ENCODE measurements at places on chromosomes 12 and 14.

DNA sequence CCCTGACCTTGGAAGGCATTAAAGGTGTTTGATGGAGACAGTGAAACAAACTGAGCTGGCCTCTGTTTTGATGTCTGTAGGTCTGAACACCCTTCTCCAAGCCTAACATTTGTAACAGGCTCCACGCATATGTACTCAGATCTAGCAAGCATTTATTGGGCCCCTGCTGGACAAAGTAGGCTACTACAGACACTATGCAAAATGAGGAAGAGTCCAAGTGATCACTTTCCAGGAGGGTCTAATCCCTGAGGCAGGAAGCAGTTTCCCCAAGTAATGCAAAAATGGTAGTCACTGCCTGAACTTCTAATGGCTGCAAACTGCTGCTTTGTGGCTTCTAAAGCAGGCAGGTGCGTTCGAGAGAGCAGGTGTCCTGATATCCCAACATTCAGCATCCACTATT lies 405.8 kb downstream of the MED13L start:
- no peak for DNase-seq

DNA sequence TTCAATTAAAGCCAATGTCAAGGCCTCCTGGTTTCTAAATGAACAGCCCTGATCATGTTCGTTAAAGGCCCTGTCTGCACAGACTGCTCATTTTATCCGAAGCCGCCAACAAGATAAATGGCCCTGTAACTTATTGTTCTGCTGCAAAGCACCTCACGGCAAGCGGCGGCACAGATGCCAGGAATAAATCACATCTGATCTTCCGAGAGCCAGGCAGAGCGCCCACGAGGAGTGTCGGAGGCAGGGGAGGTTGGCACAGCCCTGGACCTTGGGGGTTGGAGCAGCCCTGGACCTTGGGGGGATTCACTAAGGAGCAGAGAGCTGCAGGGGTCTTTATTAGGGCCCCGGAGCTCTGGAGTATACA lies 110.5 kb downstream of the SCARB1 start:
- no peak for DNase-seq

DNA sequence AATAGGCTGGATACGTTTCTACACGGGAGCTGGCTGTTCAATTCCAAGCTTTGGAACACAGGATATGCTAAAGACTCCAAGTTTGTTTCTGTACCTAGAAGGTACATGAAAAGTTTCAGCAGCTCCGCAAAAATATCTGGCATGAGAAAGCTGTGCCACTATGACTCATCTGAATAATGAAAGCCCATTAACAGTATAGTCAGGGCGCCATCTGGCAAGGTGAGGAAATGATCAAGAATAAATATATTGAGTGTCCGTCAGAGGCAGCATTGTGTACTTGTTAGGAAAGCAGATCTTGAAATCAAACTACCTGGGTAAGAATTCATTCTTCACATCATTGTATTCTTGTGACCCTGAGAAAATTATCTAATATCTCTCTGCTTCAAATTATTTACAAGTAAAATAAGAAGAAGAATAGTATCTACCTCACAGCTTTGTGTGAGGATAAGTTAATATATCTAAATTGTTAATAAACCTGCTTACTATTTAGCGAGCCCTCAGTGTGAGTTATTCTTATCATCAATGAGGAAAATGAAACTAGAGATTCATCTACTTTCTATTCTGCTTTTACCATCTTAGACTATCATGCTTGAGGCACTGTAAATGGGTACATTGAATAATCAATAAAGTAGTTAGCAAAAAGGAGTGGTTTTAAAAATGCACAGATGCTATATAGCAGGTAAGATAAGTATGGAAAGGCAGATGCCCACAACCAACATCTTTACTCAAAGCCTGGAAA lies 53.5 kb downstream of the FSCB start:
- DNase-seq: no peak

DNA sequence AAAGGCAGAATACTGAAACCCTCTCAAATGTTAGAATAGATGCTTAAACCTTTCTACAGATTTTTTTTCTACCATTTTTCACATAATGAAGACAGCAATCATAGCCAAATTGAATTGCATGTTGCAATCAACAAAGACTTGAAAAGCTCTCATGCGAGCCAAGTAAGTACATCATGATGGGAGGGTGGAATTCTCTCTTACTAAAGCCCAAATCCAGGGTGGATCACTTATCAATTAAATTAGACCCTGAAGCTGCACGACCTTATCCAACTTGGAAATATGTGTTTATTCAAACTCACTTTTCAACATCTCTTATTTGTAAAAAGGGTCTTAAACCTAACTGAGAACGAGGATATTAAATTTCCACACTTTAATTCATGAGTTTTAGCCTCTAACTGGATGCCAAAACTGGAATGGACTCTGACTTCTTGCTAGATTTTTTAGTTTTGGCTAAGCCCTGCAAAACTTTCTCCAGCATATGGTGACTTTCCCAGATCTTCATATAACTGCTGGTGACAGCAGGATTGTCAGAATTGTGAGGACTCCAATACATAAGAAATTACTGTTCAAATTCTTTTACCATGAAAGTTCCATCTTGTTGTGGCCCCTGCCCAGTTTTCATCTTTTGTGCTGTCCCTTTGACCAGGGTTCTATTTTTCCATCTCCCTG lies 53.6 kb downstream of the HECTD4 start:
- DNase-seq: no peak

DNA sequence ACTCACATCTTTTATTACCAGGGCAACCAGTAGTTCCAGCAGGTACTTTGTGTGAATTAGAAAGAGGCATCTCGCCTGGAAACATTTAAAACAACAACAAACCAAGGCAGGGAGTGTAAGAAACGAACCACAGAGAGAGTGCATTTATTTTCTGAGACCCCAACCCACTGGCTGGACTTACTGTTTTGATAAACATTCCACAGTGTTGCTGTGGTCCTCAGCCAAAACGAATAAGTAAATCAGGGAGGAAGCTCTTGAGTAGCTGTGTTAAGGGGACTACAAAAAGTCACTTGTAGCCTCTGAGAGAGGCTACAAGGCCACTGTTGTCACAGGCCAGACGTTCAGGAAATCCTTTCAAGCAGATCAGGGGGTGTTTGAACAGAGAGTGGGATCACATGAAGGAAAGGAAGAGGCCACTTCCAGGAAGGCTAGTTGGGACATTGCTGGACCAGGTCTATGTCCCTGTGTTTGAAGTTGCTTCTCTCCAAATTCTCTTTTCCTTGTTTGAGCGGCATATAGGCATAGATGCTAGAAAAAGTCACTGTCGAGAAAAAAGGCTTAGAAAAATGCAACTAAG lies 33.8 kb downstream of the DMAC2L start:
- no peak for DNase-seq

GRCh38 chr14:93156693-93157369 lies 27.9 kb downstream of the MOAP1 start:
- DNase-seq: no peak

Data from effector memory CD8-positive, alpha-beta T cell (primary cell).